Stimulated activated CD8-positive, alpha-beta memory T cell treated with anti-CD3 and anti-CD28 coated beads, Interleukin-15, amount 100 ng/mL, for 24 hours (primary cell): ENCODE measurements at places on chromosomes 6 and 20.

DNA sequence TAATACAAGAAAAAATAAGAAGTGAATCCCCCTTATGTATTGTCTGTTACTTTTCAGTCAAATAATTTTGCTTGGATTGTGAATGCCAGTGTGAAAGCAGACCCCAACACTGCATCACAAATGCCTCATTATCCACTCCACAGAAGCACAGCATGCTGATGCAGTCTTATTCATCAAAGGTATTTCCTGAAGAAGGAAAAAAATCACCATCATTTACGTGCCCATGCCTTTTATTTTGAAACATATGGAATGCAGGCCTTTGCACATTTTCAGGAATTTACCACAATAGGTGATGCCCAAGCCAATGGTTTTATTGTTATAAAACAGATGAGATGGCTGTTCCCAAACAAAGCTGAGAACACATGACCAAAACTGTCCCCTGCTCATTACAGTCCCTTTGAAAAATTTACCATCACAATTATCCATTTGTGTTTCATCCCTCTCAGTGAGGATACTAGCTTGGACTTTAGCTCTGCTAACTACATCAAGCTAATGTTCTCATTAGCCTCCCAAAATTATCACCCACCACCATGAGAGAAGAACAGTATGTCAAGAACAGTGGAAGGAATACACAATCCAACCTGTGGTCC is 180.6 kb upstream of the HTR1E start:
- no peak for DNase-seq

- no peak for DNase-seq
These were observed 779.6 kb downstream of the MAFB start for GRCh38 chr20:39909447-39909846.

- no peak for DNase-seq
These were observed at the start of gene ANKRD60 for GRCh38 chr20:58228484-58229197. ANKRD60 (minus strand) TSS chr20:58228653; CDS start chr20:58228653, 0 bp downstream.

GRCh38 chr20:36579996-36580545 is 6.7 kb downstream of the TGIF2 start:
- DNase-seq: no peak

GRCh38 chr20:24106801-24107445 is 118.3 kb upstream of the GGTLC1 start:
- DNase-seq: no peak

DNA sequence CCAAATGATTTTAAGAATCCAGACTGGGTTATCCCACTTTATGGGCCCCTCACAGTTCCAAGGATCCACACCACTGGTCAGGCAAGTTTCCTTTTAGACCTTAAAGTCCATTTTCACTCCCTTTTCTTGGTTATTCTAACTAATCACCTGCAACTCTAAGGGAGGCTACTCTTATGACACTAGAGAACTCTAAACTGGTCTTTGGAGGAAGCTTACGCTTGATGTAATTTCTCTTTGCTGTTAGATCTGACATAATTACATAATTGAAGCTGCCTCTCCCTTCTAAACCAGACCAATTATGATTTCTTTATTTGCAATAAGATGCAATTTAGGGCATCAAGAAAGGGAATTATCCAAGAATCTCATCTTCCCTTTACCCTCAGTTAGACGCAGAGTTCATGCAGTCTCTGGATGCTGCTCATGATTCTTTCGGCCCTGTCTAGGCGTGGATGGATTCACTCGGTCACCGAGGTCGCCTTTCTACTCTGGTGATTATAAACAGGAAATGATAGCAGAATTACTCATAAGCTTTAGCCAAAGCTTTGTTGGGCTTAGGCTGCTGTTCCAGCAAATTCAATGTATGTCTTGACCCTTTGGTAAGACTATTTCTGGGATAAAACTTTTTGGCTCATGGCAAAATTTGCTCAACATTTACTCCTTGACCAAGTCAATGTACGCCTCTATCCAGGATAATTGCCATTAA is 166.4 kb upstream of the PRND start:
- DNase-seq: no peak

DNA sequence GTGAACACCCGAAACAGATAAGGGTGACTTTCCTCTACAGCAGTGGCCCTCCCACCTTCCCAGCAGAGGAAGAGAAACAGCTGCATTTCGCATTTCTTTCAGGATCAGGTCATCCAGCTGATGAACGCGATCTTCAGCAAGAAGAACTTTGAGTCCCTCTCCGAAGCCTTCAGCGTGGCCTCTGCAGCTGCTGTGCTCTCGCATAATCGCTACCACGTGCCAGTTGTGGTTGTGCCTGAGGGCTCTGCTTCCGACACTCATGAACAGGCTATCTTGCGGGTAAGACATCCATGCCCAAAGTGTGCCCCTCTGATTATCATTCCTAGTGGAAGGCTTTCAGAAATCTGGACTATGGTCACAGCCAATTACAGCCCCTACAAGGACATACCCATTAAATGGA is 27.8 kb upstream of the MROH8 start:
- DNase-seq: no peak

- no peak for DNase-seq
These were observed 6.7 kb downstream of the AFDN start for GRCh38 chr6:167833396-167833763.

GRCh38 chr6:19879663-19880062 is 42.5 kb downstream of the ID4 start:
- DNase-seq: no peak

DNA sequence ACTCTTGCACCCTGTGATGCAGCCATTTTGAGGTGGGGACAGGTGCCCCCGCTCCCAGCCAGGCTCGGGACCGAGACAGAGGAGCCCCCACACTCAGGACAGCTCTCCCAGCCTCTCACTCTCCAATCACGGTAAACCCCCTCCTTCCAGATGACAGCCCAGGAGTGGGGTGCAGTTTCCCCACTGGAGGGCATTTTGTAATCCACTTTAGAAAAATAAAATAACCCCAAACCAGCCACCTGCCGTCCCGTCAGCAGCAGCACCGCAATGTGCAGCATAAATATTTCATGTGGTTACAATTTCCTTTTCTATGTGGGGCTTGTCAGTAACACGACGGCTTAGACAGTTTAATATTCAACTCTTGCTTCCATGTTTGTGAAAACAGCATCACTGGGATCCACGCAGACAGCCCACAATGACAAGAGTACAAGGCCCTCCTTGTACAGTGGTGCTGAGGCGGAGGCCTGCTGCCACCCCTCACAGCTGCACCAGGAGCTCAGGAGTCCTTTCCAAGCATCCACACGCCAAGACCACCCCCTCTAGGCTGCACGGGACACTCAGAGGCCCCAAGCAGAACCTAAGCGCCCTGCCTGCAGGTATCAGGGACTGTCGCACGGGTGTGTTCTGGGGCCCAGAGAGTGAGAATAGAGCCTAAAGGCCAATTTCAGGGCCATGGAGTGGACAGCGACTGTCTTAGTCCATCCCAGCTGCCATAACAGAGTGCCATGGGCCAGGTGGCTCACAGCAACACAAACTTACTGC is 116.7 kb downstream of the JPH2 start:
- DNase-seq: no peak

DNA sequence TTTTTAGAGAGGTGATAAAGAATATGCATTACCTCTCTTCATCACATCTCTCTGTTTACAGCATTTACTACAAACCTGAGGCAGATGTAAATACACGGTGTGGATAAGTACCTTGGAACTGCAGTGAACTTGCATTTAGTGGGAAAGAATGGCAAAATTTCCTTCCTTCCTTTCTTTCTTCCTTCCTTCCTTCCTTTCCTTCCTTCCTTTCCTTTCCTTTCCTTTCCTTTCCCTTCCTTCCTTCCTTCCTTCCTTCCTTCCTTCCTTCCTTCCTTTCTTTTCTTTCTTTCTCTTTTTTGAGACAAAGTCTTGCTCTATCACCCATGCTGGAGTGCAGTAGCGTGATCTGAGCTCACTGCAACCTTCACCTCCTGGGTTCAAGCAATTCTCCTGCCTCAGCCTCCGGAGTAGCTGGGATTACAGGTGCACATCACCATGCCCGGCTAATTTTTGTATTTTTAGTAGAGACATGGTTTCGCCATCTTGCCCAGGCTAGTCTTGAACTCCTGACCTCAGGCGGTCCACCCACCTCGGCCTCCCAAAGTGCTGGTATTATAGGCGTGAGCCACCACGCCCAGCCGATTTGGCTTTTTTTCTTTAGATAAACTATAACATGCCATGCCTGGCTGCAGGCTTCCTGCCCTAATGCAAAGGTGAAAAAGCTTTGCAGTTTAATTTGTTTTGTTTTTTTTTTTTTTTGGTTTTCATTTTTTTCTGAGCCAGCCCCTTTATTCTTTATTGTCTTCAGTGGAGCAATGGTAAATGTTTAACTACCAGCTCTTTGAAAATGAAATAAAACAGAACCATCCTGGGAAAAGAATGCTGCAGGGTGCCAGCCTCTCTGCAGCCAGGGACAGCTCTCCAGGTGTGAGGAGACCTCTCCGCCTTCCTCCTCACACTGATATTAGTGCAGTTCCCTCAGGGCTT is 64.2 kb upstream of the NEDD9 start:
- DNase-seq: no peak

- no peak for DNase-seq
These were observed 489.1 kb downstream of the PREX1 start for GRCh38 chr20:48338717-48339116.

- DNase-seq: no peak
These were observed 23.0 kb upstream of the ECHDC1 start for GRCh38 chr6:127366282-127367022.

DNA sequence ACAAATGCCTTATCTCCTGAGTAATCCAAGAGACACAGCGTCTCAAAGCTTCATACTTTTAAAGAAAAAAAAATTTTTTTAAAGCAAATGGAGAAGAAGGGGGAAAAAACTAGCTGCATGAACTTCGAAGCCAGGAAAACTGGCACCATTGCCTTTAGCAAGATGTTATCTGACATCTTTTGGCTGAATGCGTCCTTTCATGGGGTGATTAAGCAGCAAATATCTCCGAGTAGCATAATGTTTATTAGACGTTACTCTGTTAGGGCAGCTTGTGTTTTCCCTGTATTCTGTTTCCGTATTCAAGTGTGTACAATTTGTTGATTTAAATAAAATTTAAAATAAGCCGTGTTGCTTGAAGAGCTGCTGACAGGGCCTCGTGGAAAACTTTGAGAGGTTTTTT is 76.5 kb upstream of the TSHZ2 start:
- DNase-seq: no peak

DNA sequence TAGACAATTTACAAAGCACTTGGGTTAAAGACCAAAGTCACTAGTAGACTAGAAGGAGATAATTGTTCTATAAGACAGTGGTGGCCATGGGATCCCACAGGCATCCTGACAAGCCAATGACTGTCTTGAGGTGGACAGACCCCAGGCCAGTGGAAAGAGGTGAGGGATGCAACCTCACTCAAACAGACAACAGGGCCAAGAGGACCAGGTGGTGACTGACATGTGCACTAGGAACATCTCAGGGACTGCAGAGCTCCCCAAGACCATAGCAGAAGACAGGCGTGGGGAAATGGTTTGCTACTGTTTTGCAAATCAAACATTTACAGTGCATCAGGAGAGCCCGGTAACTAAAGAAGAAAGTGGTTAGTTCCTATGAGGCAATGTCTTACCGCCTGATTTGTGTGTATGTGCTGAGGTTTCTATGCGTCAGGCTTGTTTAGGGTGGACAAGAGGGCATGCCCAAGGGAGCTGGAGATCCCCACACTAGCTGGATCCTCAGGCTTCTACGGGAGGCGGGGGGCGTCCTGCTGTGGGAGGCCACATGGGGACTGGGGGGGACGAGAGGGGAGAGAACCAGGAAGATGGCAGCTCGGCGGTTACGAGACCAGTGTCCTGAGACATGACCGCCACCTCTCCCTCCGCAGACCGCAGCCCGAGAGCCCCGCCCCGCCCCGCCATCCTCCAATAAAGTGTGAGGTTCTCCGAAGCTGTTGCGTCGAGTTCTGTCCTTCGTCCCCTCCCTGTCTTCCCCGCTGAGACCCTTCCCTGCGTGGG is 623 bp upstream of the MRPS26 start:
- DNase-seq: no peak

GRCh38 chr6:99613409-99613704 is 6.7 kb downstream of the PRDM13 start:
- no peak for DNase-seq

DNA sequence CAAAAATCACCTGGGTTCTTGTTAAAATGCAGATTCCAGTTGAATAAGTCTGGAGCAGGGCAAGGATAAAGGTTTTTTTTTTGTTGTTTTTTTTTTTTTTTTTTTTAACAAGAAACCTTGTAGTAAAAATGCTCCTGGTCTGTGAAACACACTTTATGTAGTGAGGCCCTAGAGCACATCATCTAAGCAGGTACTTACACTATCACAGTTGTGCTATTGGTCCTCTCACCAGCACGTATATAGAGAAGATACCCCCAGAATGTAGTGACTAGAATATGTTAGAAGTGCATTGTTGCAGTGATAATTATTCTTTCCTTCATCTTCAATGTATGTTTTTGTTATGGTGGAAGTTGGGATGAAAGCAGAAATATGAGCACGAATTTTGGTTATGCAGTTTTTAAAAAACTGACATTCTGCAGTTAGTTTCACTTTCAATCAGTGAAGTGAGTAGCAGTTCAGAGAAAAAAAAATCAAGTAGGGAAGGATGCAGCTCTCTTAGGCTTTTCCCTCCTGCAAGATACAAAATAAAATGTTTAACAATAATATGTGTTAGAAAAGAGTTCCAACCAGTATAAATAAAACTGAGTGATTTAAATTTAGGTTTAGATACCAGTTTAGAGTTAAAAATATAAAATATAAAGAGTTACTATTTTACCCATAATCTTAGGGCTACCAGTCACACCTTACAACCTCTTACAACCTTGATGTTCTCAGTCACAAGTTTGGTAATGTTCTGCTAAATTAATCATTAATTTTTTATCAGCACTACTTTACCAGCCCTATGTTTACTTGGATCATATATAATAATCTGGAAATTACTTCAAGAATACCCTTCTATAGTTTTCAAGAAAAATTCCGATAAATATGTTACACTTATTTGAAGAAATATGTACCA is 9.2 kb upstream of the DEFB113 start:
- DNase-seq: no peak
